Non-pigmented ciliary epithelial cell (primary cell): ENCODE measurements at places on chromosomes 16 and 17.

- DNase-seq, result no peak
These were observed 1.5 kb upstream of the NHERF1 start for GRCh38 chr17:74746922-74747321.

DNA sequence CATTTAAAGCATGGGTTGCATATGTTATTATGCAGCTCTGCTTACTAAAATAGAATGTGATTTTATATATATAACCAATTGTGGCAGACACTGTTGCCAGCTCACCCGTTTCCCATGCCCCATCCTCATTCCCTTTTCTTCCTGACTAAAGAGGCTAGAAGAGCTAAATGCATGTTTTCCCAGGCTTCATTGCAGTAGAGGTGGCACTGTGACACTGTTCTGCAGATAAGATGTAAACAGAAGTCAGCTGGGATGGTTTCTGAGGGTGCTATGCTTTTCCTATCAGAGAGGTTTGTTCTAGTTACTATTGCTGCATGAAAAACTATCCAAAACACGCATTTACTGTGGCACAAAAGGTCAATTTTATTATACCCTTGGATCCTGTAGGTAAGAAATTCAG, 5.7 kb upstream of the TOB1 start:
- DNase-seq, result no peak

DNA sequence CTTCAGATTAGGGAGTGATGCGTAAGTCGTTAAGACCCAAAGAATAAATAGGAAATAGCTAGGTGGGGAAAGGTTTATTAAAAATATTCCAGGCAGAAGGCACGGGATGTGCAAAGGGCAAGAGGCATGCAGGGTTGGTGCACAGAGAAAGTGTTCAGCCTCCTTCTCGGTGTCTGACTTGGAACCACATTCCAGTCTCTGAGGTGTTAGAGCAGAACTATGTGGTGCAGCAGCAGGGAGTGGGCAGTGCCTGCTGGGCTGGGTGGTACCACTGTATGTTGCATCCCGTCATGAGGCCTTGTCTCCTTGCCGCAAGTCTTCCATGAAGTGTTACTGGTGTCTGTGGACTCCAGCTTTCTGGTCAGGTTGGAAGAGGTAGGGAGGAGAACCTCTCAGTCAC, 11.1 kb downstream of the NKD1 start:
- DNase-seq, result no peak

DNA sequence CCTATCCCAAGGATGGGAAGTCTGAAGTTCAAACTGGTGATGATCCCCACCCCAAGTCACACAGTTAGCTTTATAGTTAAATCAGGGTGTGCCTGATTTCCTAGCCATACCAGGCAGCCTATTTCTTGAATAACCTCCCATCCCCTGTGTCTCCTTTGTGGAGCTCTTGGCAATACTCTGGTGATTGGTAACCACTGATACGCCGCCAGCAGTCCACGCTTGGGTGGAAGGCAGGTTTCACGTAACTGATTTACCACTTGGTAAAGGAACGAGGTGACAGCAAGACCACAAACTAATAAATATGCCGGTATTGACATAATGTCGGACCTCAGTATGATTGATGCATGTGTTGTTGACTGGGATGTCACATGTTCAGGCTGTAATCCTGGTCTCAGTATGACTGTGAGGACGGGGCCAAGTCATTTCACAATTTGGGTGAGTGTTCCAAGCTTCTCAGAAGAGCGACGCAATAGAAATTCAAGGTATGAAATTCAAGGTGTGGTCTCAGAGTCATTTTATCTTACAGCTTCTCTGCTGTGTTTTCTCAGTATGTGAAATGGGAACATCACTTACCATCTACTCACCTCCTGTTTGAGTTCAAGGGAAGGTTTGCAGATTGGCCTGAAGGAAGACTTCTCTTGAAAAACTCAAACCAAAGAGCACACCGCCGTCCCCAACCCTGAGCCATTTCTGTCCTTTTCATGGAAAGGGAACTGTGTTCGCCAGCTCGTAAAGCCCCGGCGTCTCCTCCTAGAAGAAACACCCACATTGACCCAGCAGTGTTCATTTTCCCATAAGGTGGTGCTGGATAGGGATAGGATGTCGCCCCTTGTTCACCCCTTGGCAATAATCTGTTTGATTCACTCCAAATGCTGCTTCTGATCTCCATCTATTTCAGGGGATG, 678.9 kb downstream of the WWOX start:
- DNase-seq, result no peak

GRCh38 chr16:31397096-31397660, 4.0 kb downstream of the ITGAD start:
- DNase-seq, result no peak

DNA sequence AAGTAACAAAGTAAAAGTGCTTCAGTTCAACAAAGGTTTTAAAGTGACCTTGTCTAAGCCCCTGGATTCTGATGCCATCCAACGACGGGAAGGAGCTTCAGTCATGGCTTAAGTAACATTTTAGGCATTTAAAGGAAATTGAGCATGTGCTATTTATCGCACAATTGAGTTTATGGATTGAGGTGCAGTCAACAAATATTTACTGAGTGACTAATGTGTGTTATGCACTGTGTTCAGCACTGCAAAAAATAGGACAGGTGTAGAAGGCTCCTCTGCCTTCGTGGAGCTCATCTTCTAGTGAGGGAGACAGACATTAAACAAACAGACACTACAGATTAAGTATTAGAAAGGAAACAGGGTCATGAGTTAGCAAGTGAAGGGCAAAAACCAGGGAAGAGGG, 12.5 kb downstream of the TMIGD1 start:
- DNase-seq, result no peak

DNA sequence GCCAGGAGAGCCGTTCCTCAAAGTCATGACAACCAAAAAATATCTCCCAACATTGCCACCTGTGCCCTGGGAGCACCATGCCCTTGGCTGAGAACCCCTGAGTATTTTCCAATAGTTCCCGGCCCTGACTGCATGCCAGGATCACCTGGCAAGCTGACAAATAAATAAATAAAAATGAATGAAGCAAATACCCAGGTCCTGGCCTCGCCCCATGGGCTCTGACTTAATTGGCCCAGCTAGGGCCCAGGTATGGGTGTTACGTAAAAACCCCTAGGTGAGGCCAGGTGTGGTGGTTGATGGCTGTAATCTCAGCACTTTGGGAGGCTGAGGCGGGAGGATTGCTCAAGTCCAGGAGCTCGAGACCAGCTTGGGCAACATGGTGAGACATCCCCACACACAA, 2.7 kb upstream of the C16orf74 start:
- no peak for DNase-seq

DNA sequence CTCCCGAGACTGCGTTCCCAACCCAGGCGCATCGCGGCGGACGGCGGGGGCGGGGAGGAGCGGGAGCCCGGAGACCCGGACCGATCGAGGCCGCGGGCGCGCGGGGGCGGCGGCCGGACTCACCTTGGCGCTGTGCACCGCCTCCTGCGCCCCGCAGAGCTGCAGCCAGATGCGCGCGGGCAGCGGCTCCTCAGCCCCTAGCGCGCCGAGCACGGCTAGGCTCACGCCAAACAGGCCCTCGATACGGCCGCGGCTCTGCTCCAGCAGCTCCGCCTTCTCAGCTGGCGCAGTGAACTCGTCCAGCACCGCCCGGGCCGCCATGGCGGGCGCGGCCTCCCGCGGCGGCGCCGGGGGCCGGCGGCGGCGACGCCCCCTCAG, 339 bp downstream of the N4BP1 start:
- DNase-seq, result no peak

DNA sequence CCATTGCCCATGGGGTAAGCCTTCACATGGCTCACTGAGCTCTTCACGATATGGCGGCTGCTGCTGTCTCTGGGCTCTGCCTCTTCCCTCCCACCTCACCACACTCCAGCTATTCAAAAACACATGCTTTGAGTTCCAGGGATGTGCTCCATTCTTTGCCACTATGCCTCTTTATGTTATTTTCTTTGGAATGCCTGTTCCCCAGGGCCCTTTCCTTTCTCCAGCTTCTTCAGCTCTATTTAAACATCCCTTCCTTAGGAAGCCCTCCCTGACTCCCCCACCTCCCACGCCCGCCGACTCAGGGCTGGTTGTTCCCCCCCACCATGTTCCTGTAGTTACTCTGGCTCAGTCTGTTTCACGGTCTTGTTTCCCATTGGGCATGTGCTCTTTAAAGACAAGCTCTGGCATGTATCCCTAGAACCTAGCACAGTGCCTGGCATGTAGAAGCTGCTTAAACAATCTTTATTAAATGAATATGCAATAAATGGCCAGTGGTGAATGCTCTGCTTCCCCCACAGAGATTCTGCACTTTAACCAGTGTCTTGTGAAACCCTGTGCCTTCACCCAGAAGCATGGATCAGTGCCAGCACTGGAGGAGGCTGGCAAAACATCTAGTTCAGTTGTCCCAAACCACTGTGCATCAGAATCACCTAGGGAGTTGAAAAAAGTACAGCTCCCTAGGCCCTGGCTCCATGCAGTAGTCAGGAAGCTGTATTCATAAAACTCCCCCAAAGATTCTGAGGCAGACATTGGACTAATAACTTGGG, 6.9 kb downstream of the MYCBPAP start:
- DNase-seq, result no peak

DNA sequence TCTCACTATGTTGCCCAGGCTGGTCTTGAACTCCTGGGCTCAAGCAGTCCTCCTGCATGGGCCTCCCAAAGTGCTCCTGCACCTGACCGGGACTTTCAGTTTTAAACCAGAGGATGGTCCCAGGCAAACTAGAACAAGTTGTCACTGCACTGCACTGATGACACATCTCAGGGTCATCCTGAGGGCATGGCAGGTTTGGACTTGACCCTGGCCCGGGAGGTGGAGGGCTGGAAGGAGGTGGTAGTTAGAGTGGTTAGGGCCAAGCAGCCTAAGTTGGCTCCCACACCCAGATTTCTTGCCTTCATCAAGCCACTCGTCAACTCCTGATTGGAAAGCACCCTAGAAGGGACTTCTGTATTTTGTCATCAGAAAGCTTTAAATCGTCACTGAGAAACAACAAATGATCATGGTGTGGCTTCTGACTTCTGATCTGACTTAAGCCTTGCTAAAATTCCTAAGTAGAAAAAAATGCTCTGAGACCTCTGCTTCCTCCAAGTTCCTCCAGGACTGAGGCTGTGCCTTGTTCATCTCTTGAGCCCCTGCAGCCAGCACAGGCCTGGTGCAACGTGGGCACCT, 43.5 kb downstream of the EMP2 start:
- DNase-seq, result no peak

DNA sequence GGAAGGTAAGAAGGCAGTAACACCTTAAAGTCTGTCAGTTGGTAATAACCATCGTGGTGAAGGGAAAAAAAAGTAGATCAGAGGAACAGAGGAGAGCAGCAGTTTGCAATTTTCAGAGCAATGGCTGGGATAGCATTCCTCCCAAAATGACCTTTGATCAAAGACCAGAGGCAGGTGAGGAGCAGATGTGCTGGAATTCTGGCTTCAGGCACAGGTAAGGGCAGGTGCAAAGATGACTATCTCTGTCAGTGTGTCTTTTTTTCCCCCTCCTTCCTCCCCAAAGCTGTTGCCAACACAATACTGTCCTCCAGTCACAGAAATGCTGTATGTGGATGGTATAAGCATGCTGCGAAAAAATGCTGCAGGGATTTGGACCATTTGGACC, 166.7 kb downstream of the XYLT1 start:
- DNase-seq, result no peak

DNA sequence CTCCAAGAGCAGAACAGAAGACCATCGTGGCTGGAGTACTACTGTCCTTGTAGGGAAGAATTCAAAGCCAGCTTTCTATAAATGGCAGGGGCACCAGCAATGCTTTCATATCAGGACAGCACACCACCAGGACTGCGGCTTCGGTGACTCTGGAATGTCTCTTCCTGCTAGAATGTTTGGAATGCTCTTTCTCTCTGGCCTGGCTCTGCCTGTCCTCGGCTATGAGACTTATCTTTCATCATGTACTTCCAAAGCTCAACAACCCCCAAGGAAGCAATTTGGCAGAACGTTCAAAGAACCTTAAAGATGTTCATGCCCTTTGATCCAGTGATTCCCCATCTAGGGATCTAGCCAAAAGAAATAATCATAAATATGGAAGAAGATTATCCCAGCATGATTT, 52.7 kb upstream of the NOG start:
- no peak for DNase-seq

- no peak for DNase-seq
These were observed 116.8 kb downstream of the HIC1 start for GRCh38 chr17:2171702-2172076.

GRCh38 chr16:369866-370436, 387 bp downstream of the MRPL28 start:
- DNase-seq, result no peak

DNA sequence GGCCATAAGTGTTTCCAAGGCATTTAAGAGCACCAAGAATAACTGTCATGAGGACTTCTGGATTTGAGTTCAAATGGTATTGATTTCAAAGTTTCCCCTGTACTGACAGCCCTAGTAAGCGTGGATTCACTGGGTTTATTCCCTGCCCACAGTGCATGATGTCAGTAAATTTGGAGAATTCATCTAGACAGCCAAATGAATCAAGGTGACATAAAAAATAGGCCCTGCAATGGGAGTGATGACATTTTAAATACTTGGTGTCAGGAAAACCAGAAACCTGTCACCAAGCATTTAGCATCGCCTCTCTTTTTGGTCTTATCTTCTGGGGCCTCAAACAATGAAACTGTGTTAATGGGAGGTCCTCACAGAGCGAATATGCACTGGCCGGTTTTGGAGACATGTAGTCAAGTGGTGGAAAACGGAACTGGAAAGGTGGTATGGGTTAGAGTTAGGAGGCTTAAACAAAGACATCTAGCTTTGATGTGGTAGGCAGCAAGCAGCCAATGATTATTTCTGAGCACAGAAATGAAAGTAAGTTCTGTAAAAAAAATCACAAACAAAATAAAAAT, 29.1 kb downstream of the COG4 start:
- DNase-seq, result no peak

- no peak for DNase-seq
These were observed 2.2 kb downstream of the RNF213 start for GRCh38 chr17:80262775-80263244.

DNA sequence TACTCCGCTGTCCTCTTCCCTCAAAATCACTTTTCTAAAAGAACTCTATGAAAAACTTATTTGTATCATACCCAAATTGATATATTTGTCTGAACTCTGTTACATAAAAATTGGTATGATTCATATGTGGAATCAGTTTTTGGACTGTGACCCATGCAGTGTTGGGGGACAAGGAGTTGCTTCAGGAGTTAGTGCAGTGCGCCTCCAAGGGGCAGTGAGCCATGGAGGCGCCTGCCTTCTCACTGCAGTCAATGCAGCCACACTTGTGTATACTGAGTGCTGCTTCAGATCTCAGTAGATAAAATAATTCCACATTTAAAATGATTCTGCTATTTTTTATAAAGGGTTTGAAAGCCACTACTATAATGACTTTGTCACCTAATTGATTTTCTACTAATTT, 32.5 kb downstream of the DGKE start:
- no peak for DNase-seq

DNA sequence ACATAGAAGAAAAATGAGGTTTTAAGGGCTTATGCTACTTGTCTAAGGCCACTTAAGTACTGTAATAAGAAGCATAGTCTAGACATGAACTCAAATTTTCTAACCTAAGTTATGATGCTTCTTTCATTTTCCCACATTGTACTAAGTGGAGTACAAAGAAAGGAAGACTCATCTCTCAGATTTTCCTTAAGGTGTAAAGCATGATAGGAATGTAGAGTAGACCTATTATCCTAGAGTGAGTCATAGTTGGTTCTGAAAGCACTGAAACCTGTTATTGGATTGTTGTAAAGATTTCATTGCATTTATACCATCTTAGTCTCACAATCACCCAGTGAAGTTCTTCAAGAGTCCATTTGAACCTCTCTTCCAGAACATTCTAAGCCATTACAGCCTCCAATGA, 343.8 kb downstream of the TOX3 start:
- no peak for DNase-seq

GRCh38 chr17:35083071-35083470, 19.6 kb upstream of the RFFL start:
- DNase-seq, result no peak
